ENCODE measurements at places on chromosomes 1 and 21.

DNA sequence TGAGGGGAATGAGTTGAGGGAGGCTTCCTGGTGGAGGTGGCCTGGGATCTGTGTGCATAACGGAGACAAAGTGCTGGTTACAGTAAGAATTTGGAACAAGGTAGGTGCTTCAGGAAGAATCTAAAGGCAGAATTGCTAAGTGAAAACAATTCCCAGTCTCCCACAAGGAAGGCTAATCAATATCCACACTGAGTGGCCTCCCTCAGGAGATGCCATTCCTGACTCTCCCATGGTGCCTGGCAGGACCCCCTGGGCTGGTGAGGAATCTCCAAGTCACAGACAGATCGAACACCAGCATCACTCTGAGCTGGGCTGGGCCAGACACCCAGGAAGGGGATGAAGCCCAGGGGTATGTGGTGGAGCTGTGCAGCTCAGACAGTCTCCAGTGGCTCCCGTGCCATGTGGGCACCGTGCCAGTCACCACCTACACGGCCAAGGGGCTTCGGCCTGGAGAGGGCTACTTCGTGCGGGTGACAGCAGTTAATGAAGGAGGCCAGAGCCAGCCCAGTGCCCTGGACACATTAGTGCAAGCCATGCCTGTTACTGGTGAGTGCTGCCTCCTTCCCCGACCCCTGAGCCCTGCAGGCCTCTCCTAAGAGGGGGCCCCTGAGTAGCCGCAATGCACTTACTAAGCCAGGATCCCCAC is 30.7 kb downstream of the IGFN1 start:
- DNase-seq, result no peak

DNA sequence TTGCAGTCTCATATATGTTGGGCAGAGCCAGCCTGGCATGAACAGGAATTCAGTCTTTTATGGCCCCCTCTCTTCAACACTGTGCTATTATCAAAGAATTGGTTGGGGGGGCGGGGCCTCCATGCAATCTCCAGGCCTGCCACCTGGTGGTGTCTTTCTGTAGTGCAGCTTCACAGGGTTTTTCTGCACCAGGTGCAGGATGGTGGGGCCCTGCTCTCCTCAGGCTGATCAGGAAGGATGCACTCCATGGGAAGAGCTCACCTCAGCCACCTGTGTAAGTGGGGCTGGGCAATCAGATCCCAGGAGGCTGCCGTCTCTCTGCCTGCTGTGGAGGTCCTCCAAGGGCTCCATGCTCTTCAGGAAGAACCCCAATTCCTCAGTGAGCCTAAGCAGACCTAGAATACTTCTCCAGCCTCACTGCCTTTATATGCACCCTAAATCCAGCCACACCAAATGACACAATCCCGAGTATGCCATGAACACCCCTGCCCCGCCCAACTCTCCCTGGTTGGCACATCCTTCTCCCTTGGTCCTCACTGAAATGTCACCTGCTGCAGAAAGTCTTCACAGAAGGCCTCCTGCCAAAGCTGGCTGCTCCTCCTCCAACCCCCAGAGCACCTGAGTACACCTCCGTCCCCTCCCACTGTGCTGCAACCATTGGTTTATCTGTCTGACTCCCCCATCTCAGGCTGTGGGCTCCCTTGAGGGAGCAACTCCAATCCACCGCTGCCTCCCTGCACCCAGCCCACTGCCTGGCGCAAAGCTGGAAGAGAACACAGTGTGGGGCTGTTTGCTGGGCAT is 16.5 kb downstream of the STK40 start:
- peak; percentile 70 for DNase-seq

DNA sequence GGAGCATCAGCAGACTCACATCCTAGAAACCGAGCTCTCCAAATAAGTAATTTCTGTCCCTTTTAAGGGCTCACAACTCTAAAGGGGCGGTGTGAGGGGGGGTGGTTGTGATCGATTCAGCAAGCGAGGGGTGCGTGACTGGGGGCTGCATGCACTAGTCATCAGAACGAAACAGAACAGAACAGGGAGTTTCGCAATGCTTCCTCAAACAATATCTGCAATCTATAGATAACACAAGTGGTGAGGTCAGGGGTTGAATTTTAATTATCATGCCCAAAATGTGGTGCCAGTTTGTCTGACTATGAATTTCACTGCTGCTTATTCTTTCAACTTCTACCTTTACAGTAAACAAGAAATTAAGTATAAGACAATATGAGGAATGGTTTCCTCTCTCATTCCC is 1003.0 kb upstream of the NCAM2 start:
- no peak for DNase-seq

DNA sequence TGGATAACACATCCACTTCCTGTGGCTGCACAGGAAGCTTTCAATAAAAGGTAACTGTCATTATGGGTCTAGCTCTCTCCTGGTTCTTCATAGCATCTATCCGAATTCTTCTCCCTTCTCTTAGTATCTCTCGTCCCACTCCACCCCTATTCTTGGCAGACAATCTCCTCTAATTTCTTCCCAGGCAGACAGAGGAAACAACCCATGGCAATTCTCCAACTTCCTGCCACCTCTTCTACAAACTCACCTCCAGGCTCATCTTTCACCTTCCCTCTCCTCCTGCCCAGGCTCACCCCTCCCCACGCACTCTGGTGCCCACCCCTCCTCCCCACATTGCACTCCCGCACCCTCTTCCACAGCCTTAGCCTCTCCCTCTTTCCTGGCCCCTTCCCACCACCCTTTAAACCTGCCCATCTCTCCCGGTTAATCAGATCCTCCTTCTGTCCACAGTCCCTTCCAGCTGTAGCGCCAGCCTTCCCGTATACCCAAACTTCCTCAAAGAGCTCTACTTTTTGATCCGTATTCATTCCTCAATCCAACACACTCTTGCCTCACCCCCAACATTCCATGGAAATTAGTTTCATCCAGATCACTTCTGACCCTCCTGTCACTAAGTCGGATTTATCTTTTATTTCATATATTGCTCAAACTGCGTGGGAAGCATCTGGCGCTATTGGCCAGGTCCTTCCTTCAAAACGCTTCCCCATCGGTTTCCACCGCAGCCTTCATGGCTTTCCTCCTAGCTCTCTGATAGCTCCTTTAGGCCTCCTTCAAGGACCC is 25.9 kb downstream of the SHISA4 start:
- DNase-seq, result no peak

DNA sequence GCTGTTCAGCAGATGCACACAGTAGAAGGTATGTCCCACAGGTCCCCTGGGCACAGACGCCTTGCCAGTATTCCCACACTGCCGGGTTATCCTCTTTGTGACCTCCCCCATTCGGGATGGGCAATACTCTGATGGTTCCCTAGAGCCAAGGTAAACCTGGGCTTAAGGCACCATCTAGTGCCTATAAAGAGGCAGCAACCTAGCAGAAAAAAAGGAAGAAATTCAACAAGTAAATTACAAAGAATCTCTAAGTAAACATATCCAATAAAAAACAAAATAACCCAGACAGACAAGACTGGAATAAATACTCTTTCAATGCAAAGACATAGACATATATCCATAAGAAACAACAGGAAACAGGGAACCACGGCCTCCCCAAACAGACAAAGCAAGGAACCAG is 39.4 kb downstream of the HSF2BP start:
- no peak for DNase-seq

GRCh38 chr1:176699821-176700220 is 236.8 kb downstream of the PAPPA2 start:
- no peak for DNase-seq

- DNase-seq, result no peak
Observed at GRCh38 chr1:1294250-1294890, 13.4 kb downstream of the ACAP3 start.

- DNase-seq, result no peak
Observed at GRCh38 chr21:45084881-45085536, 10.6 kb downstream of the ADARB1 start.

DNA sequence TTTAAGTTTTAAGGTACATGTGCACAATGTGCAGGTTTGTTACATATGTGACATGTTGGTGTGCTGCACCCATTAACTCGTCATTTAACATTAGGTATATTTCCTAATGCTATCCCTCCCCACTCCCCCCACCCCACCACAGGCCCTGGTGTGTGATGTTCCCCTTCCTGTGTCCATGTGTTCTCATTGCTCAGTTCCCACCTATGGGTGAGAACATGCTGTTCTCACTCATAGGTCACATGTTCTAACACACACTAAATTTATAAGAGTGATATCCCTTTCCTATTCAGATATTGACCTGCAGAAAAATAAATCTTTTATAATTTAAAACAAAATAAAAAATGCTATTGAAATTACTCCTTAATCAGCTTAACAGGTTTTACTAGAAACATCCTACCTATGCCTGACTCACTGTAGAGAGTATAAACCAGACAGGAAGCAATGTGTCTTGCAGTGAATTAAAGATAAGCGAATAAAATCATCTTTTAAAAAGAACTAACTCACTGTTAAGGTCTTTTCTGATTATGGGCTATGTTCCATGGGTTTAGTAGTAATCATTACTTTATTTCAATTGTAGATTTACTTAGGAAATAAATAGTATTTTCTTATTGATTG is 82.0 kb upstream of the DPH5 start:
- DNase-seq, result no peak

- no peak for DNase-seq
Observed at GRCh38 chr1:175848329-175848728, 104.9 kb upstream of the TNR start.

GRCh38 chr1:110337704-110338308 is 1.4 kb upstream of the RBM15 start:
- DNase-seq, result peak; percentile 15

GRCh38 chr1:7405844-7406500 is 365.1 kb upstream of the VAMP3 start:
- no peak for DNase-seq

DNA sequence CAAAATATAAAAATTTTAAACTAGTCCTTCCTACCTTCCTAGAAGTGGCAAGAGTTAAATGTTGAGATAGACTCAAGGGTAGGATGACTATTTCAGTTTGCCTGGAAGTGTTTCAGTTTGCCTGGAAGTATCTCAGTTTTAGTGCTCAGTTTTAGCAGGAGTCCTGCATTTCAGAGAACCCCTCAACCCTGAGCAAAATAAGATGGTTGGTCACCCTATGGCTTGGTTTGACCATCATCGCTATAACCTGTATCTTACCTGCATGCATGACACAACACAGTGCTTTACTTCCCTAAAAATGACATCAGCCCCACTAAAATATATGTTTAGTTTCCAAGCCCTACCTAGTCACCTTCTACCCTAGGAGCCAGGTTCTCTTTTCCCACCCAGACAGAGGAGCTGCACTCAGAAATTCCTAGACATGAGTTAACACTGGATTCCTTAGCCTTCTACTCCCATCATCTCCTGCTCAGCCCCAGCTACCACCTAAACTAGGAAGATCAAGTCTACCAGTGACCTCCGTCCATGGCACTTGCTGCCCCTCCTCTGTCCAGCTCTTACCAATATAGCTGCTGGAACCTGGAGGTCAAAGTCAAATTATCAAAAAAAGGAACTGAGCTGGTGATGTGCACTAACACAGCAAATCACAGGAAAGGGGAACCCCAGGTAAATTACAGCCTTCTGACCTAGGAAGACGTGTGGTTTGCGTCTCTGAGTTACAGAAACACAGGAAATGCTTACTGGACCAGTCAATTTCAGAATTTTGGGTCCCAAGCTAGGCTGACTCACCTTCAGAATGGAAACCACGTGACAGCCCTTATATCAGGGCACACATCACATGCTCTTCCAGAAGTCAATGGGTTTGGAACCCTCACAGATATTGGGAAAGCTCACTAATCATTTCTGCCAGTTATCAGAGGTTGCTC is 2.2 kb upstream of the G0S2 start:
- DNase-seq, result no peak

- no peak for DNase-seq
Observed at GRCh38 chr1:233375653-233376052, 48.1 kb downstream of the MAP3K21 start.

DNA sequence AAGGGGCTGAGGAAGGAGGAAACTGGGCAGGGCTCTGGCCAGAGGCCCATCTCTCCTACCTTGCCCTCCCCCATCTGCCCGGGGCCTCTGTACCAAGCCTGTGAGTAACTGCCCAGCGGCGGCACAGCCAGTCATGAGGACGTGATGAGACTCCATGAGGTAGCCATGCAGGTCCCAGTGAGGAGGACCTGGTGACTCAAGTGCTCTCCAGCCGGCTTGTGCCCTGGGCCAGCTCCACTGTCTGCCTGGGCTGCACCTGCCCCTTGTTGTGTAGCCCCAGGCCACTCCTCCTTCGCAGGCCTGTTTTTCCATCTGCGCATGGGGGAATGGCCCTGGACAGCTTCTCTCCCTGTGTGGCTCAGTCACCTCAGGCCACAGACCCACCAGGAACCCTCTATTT is 42.0 kb upstream of the PADI1 start:
- DNase-seq, result no peak

DNA sequence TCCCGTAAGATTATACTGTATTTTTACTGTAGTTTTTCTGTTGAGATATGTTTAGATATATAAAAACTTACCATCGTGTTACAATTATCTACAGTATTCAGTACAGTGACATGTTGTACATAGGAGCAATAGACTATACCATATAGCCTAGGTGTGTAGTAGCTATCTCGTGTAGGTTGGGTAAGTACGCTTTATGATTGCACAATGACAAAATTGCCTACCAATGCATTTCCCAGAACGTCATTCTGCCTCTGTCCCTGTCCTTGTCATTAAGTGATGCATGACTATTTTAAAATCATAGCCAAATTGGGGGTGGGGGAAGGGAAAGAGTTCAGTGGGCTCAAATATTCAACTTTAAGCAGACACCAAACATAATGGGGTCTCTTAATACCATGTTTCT is 233.8 kb upstream of the TMEM51 start:
- no peak for DNase-seq

- DNase-seq, result no peak
Observed at GRCh38 chr1:179598631-179599030, 7.0 kb downstream of the TDRD5 start.

DNA sequence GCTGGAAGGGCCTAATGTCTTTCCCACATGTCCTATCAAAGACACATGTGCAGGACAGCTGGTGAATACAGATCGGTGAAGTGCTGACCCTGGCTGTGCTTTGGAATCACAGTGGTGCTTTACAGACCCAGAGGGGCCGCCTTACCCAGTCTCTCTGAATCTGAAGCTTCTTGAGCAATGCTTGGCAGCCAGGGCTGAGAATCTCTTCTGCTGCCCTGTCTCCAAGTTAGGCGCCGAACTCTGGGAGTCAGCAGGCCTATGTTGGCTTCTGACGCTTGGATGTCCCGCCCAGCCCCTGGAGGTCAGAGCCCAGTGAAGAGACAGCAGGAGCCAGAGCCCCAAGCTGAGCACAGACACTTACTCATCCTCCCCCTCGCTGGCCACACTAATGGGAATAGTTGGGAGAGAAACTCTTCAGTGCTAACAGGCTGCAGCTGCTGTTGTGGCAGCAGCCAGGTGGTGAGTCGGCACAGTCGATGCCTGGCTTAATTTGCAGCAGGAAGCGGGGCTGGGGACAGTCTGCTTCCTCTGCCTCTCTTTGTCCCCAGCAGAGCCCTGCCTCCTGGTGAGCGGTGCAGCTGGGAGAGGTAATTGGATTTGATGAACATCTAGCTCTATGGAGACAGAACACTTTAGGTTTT is 68.1 kb downstream of the URB2 start:
- DNase-seq, result no peak

GRCh38 chr1:115727706-115728249 is 40.7 kb downstream of the CASQ2 start:
- DNase-seq, result no peak

GRCh38 chr1:16980473-16981268 is at the start of gene MFAP2:
MFAP2 (minus strand) TSS chr1:16980620; CDS start chr1:16978273, 2,347 bp downstream.
- no peak for DNase-seq

- no peak for DNase-seq
Observed at GRCh38 chr21:37886120-37886519, 30.1 kb downstream of the KCNJ6 start.
